ENCODE measurements at places on chromosomes 5 and 9.

- no peak for DNase-seq
Observed at GRCh38 chr9:27590651-27591050, 17.4 kb upstream of the C9orf72 start.

DNA sequence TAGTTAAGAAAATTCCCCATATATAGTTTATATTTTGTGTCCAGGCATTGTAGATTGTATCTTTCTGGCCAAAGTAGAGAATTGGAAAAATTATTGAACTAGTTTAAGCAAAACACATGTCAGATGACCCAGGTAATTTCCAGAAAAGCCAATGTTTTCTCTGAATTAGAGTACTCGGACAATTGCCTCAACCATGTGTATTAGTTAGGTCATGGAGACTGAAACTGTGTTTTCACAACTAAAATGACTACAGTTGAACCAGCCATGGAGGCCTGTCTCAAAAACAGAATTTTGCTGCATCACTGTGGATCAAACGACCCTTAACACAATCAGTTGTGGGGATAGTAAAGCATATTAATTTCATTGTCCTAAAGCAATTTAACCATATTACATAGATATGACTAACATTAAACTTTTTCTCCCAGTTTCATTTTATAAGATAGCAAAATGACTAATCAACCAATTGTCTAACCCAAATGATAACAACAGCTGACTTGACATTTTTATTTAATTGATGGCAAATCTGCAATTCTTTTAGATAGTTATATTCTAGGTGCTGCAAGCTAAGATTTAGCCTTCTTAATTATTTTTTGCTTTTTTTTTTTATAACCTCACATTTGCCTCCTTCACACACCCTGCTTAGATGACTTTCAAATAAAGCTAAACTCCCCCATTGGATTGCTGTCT is 39.2 kb upstream of the SPDL1 start:
- DNase-seq = no peak

GRCh38 chr5:143759396-143760130 is 52.4 kb upstream of the HMHB1 start:
- DNase-seq = no peak

GRCh38 chr5:73909474-73909873 is 283.5 kb downstream of the ARHGEF28 start:
- no peak for DNase-seq
